ENCODE measurements at places on chromosomes 3 and 15. TPM values are rescaled to one million over a fixed set of nuclear protein-coding genes. Genes with fewer than 3 reads are reported as not detected.

GOLGA6L9 gene
- 3.6 TPM for polyA plus RNA-seq

SI gene
- 3.9 TPM for polyA plus RNA-seq

TRPM1 gene
- not detected for polyA plus RNA-seq

ZNF620 gene
- 1.8 TPM for polyA plus RNA-seq

TLR9 gene
- 0.98 TPM for polyA plus RNA-seq

CATSPER2 gene
- polyA plus RNA-seq, result not detected

CD200R1 gene
- 0.83 TPM for polyA plus RNA-seq

SMCO1 gene
- not detected for polyA plus RNA-seq

DPPA4 gene
- polyA plus RNA-seq, result not detected

CCDC39 gene
- not detected for polyA plus RNA-seq

COL6A5 gene
- not detected for polyA plus RNA-seq

ABI3BP gene
- 21.1 TPM for polyA plus RNA-seq

SOX14 gene
- polyA plus RNA-seq, result not detected

WDR93 gene
- not detected for polyA plus RNA-seq

CKMT1A gene
- polyA plus RNA-seq, result 105 TPM

KIF7 gene
- 0.46 TPM for polyA plus RNA-seq

PTH1R gene
- polyA plus RNA-seq, result 3.6 TPM

TRH gene
- not detected for polyA plus RNA-seq

GABRB3 gene
- polyA plus RNA-seq, result 0.60 TPM

GPR156 gene
- polyA plus RNA-seq, result 0.07 TPM
